Immature natural killer cell (primary cell): ENCODE measurements at places on chromosomes 7 and 10. TPM values are rescaled to one million over a fixed set of nuclear protein-coding genes. Genes with fewer than 3 reads are reported as not detected.

DNA sequence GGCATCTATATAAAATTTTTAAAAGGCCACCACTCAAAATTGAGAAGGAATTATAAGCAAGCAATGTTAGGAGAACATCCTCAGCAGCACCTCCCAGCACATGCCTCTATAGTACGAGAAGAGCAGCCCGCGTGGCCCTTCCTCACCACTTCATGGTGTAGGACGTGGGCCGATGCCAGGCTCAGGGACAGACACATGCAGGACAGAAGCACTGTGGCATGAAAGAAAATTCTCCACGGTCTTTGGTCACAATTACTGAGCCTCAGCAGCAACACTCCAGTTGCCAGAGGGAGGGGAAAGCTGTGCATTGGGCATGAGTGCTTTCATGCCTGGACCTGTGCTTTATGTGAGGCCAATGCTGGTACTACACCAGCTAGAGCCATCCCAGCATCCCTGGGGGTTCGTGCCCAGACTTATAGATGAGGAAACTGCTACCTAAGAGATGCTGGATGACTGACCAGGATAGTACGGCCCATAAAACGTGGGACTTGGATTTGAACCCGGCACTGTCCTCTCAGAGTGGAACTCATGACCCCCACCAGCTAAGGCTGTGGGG is 164.7 kb downstream of the ADAM12 start:
- no peak overlapping the region for H3K4me3 ChIP-seq
- H3K27ac ChIP-seq: no peak overlapping the region
- H3K27me3 ChIP-seq: no peaks in the 10 kb centered on the region
- no peaks in the 10 kb centered on the region for H3K4me1 ChIP-seq
- no peaks in the 10 kb centered on the region for H3K36me3 ChIP-seq

GRCh38 chr10:112261281-112261822 is 21.8 kb upstream of the TECTB start:
- peaks cover 5% of the 10 kb centered on the region for H3K27me3 ChIP-seq
- no peaks in the 10 kb centered on the region for H3K36me3 ChIP-seq
- H3K4me3 ChIP-seq: no peak overlapping the region
- H3K27ac ChIP-seq: no peak overlapping the region

GRCh38 chr10:110407301-110408170 is 90.2 kb upstream of the DUSP5 start:
- no peaks in the 10 kb centered on the region for H3K36me3 ChIP-seq
- no peak overlapping the region for H3K27ac ChIP-seq
- no peak for DNase-seq
- H3K27me3 ChIP-seq: no peaks in the 10 kb centered on the region

DNA sequence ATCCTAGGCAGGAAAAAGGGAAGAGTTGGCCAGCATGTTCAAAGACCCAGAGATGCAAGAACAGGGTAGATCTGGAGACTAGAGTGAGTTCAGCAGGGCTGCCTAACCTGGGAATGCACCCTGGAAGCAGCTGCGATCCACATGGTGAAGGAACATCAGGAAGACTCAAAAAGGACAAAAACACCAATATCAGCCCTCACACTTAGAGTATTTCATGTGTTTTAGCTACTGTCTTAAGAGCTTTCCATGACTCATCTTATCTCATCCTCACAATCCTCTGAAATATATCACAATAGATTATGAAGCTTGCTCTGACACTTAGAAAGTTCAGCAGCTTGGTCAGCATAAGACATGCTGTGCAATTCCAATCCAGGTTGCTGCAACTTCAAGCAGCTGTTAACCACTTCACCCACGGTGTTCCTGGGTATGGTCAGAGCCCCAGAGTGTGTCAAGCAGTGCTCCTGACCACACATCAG is 380.9 kb downstream of the PARD3 start:
- no peak for DNase-seq
- no peaks in the 10 kb centered on the region for H3K36me3 ChIP-seq
- H3K4me3 ChIP-seq: no peak overlapping the region
- H3K4me1 ChIP-seq: peaks cover 5% of the 10 kb centered on the region
- no peak overlapping the region for H3K27ac ChIP-seq
- H3K27me3 ChIP-seq: peaks cover 2% of the 10 kb centered on the region

GRCh38 chr7:155333346-155334234 is 35.9 kb downstream of the INSIG1 start:
- H3K27me3 ChIP-seq: peaks cover under 1% of the 10 kb centered on the region
- peaks cover 7% of the 10 kb centered on the region for H3K4me1 ChIP-seq
- DNase-seq: no peak
- no peak overlapping the region for H3K4me3 ChIP-seq
- H3K27ac ChIP-seq: no peak overlapping the region

- DNase-seq: no peak
- peaks cover 90% of the 10 kb centered on the region for H3K4me1 ChIP-seq
- no peaks in the 10 kb centered on the region for H3K36me3 ChIP-seq
- peak overlapping the region; percentile 17 for H3K4me3 ChIP-seq
- peak overlapping the region; percentile 37 for H3K27ac ChIP-seq
- no peaks in the 10 kb centered on the region for H3K27me3 ChIP-seq
Observed at GRCh38 chr10:110073896-110074295, 66.1 kb downstream of the ADD3 start.

- DNase-seq: no peak
- peaks cover 2% of the 10 kb centered on the region for H3K27me3 ChIP-seq
- no peak overlapping the region for H3K4me3 ChIP-seq
- H3K27ac ChIP-seq: no peak overlapping the region
- peaks cover 4% of the 10 kb centered on the region for H3K36me3 ChIP-seq
- no peaks in the 10 kb centered on the region for H3K4me1 ChIP-seq
Observed at GRCh38 chr7:139598642-139599041, 75.2 kb downstream of the CLEC2L start.

- no peak for DNase-seq
- no peak overlapping the region for H3K27ac ChIP-seq
- H3K4me3 ChIP-seq: no peak overlapping the region
- no peaks in the 10 kb centered on the region for H3K36me3 ChIP-seq
- H3K4me1 ChIP-seq: no peaks in the 10 kb centered on the region
- H3K27me3 ChIP-seq: peaks cover 3% of the 10 kb centered on the region
Observed at GRCh38 chr7:4000139-4000538, 682.0 kb upstream of the FOXK1 start.

DNA sequence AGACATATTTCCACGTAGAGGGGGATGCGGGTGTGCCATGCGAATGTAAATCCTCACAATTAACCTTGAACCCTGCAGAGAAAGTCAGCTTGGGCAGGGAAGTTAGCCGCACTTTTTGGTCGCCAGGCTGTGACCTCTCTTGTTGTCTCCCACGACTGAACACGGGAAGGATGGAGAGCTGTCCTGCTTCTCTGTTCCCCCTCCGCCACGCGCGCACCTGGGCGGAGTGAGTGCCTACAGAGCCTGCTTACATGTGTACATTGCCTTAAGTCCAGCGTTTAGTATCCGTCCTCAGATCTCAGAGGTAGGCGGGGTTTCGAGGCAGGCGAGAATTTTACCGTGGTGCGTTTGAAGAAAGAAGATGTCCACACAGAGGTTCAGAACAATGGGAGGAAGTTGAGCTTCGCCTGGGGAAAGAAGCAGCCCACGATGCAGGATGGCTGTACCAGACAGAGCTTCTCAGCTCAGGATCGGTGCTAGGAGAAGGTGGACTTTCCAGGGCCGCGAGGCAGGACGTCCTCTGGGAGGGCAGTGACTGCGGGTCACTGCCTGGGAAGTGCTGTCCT is 482 bp upstream of the ERCC6 start:
- no peak for DNase-seq
- H3K36me3 ChIP-seq: peaks cover 4% of the 10 kb centered on the region
- peaks cover 6% of the 10 kb centered on the region for H3K27me3 ChIP-seq
- H3K27ac ChIP-seq: peak overlapping the region; percentile 91
- peaks cover 52% of the 10 kb centered on the region for H3K4me1 ChIP-seq
- peak overlapping the region; percentile 95 for H3K4me3 ChIP-seq

- H3K36me3 ChIP-seq: peaks cover 26% of the 10 kb centered on the region
- no peaks in the 10 kb centered on the region for H3K4me1 ChIP-seq
- no peak overlapping the region for H3K27ac ChIP-seq
Observed at GRCh38 chr7:55405856-55406541, 40.9 kb downstream of the LANCL2 start.

DNA sequence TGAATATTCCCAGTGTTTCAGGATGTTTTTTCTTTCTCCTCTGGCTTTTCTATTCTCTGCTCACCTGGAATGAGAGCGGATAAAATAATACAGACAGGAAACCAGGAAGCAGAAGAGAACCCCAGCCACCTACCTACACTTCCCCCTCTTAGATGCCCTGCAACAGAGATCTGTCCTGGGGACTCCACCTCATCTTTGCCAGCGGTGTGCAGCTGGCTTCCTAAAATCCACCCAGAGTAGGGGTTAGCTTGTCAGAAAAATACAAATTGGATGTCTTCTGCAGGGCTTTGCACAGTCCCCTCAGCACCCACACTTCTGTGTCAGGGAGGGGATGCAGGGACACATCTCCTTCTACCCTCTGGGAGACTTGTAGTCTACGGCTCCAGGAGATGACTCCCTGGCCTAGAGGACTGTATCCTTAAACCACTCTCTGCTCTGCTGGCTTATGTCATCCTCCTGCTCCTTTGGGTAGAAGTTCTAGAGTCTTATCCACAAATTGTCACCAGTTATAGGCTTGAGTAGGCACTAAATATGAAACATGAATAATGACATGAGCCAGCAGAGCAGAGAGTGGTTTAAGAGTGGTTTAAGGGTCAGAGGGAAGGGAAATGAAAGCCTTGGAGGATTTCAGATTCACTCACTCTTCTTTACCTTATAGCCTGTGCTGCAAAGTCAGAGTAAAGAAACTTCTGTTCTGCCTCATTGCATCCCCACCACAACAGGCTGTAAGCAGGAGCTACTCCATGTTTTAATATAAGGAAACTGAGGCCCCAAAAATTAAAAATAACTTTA is 749.4 kb downstream of the AUTS2 start:
- no peak for DNase-seq
- no peak overlapping the region for H3K27ac ChIP-seq
- no peaks in the 10 kb centered on the region for H3K27me3 ChIP-seq
- H3K36me3 ChIP-seq: peaks cover 3% of the 10 kb centered on the region
- no peak overlapping the region for H3K4me3 ChIP-seq
- H3K4me1 ChIP-seq: peaks cover 6% of the 10 kb centered on the region

GRCh38 chr7:23234569-23235296 is 11.8 kb upstream of the GPNMB start:
- DNase-seq: peak; percentile 5
- no peaks in the 10 kb centered on the region for H3K36me3 ChIP-seq
- H3K27ac ChIP-seq: peak overlapping the region; percentile 75
- peaks cover 9% of the 10 kb centered on the region for H3K27me3 ChIP-seq

DNA sequence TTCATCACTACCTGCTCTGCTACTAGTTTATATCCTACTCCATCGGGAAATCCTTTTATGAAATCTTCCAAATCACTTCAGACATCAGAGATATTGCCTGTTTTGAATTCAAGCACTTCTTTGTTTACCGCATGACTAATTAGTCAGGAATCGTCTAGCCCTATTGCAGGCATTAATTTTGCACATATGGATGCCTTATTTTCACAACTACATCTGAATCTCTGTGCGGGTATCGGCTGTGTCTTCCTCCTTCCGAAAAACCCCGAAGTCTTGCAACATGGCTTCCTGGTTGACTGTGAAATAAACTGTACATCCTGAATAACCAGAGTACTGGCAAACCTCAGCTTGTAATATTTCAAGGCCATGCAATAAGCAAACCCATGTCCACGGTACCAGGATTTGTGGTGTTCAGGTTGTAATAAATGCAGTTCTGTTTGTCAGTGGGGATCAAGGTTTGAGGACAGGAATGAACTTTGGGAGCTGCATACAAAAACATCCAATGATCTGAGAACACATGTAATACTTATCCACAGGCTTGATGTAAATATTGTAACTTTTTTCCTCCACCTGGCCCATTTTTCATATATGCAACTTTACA is 642.1 kb downstream of the PARD3 start:
- no peak overlapping the region for H3K27ac ChIP-seq
- H3K36me3 ChIP-seq: no peaks in the 10 kb centered on the region
- H3K4me1 ChIP-seq: no peaks in the 10 kb centered on the region
- no peak for DNase-seq

DNA sequence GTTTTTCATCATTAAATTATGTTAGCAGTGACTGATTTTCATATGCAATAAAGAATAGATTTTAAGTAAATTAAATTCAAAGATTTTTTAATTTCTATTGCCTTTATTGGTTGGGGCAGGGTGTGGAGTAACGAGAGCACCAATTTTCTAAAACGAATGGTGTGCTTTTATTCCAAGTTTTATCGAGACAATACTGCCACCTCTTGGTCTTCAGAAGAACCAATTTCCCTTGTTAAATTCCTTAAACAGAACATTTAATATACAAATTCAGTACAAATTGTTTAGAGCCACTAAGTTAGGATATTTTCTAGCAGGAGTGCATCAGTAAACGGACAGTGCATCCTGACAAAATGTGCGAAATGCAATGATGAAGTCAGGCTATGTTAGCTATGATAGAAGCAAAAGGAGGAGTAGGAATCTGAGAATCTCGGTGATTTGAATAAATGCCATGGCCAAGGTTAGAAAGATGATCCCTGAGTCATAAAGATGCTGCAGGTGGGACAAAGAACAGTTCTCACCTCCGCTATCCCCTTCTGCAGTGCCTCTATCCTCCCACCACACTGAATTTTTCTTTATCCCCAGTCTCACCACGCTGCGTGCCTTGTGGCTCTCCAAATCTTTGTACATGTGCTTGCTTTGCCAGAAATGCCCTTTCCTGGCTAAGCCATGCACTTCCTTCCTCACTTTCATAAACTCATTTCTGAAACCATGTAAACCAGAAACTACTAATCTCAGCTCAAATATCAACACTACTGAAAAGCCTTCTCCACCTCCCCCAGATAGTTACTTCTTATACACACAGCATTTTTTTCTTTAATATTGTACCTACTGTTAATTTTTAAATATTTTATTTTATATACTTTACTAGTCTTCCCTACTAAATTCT is 31.9 kb upstream of the AGBL3 start:
- DNase-seq: peak; percentile 25
- no peak overlapping the region for H3K27ac ChIP-seq
- H3K4me3 ChIP-seq: no peak overlapping the region
- no peaks in the 10 kb centered on the region for H3K36me3 ChIP-seq
- no peaks in the 10 kb centered on the region for H3K4me1 ChIP-seq

- H3K27me3 ChIP-seq: no peaks in the 10 kb centered on the region
- H3K4me3 ChIP-seq: no peak overlapping the region
- peaks cover 17% of the 10 kb centered on the region for H3K36me3 ChIP-seq
- H3K4me1 ChIP-seq: peaks cover 12% of the 10 kb centered on the region
- no peak for DNase-seq
- H3K27ac ChIP-seq: no peak overlapping the region
Observed at GRCh38 chr10:21720090-21720489, 186.1 kb downstream of the MLLT10 start.

DNA sequence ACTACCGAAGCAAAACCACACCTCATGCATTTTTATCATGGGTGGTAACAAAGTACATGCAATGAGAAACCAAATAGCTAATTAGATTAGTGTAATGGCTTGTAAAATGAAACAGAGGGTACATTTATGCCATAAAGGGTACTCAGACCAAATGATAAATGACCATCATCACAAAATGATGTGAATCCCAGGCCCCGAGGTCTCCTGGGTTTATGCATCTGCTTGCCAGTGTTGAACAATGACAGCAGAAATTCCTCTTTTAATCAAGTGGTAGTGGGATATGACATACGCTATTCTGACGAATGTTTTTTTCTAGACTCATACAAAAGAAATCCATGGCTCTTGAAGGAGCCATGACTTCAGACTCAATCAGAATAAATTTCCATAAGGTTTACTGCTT is 249.5 kb upstream of the SLC26A5 start:
- H3K27ac ChIP-seq: no peak overlapping the region
- DNase-seq: no peak
- H3K4me3 ChIP-seq: no peak overlapping the region
- H3K4me1 ChIP-seq: no peaks in the 10 kb centered on the region

- H3K4me1 ChIP-seq: peaks cover 19% of the 10 kb centered on the region
- peaks cover 20% of the 10 kb centered on the region for H3K36me3 ChIP-seq
- no peaks in the 10 kb centered on the region for H3K27me3 ChIP-seq
- H3K27ac ChIP-seq: no peak overlapping the region
- H3K4me3 ChIP-seq: no peak overlapping the region
Observed at GRCh38 chr10:50431133-50431532, 179.8 kb upstream of the ASAH2 start.

OR2F1 gene
- not detected for polyA plus RNA-seq

CYP26A1 gene
- not detected for polyA plus RNA-seq

SPRN gene
- polyA plus RNA-seq: 0.37 TPM

FAM13C gene
- polyA plus RNA-seq: not detected
